NCI-H2171 (cell line): ENCODE measurements at places on chromosomes 6 and 20.

- DNase-seq = no peak
Observed at GRCh38 chr20:25116739-25117458, 35.0 kb upstream of the VSX1 start.

- DNase-seq = peak; percentile 24
Observed at GRCh38 chr20:17479063-17479657, 52.0 kb downstream of the BFSP1 start.

GRCh38 chr20:62224113-62224855 is 4.2 kb upstream of the HRH3 start:
- DNase-seq = no peak

DNA sequence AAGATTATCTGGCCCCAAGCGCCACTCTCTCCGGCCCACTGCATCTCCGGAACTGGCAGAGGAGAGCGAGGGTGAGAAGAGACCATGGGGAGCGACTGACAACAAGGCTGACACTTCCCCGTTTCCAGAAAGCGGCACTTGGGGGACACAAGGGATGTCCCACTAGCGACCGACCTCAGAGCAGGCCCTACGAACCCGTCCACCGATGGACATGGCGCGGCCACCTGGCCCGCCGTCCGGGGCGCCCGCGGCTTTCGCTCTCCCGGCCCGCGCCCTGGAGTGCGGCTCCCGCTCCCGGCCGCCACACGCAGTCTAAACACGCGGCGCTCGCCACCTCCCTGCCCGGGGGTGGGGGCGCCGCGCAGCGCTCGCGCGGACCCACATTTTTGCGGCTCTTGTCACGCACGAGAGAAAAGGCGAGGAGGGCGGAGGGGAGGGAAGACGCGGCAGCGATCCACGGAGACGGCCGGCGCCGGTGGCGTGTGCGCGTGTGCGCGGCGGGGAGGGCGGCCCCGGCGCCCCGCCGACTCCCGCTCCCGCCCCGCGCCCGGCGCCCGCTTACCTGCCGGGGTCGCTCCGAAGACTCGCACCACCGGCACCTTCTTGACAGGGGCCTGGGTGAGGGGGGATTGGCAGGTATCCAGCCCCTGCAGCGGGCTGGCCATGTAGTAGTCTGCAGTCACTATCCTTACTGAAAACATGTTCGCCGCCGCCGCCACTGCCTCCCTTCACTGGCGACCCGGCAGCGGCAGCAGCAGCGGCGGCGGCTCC is 645 bp downstream of the REV3L start:
- peak; percentile 33 for DNase-seq

- no peak for DNase-seq
Observed at GRCh38 chr6:144714021-144714712, 429.0 kb downstream of the UTRN start.

- no peak for DNase-seq
Observed at GRCh38 chr6:135141728-135142127, 39.4 kb upstream of the MYB start.

- DNase-seq = no peak
Observed at GRCh38 chr6:6001443-6001842, 5.3 kb downstream of the NRN1 start.

DNA sequence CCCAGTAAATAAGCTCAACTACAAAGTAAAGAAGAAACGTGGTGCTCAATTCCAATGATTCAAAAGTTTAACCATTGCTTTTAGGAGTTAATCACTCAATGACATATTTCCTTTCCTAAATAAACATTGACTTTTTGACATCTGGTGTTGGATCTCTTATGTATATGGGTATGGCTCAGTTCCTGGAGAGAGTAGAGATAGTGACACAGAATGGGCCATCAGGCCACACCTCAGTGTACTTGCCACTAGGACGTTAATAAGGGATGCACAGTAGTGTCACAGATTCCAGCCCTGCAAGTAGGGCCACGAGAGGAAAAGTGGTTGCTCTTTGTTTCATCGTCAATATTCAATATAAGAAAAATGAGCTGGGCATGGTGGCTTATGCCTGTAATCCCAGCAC is 48.9 kb upstream of the TXNDC5 start:
- no peak for DNase-seq

DNA sequence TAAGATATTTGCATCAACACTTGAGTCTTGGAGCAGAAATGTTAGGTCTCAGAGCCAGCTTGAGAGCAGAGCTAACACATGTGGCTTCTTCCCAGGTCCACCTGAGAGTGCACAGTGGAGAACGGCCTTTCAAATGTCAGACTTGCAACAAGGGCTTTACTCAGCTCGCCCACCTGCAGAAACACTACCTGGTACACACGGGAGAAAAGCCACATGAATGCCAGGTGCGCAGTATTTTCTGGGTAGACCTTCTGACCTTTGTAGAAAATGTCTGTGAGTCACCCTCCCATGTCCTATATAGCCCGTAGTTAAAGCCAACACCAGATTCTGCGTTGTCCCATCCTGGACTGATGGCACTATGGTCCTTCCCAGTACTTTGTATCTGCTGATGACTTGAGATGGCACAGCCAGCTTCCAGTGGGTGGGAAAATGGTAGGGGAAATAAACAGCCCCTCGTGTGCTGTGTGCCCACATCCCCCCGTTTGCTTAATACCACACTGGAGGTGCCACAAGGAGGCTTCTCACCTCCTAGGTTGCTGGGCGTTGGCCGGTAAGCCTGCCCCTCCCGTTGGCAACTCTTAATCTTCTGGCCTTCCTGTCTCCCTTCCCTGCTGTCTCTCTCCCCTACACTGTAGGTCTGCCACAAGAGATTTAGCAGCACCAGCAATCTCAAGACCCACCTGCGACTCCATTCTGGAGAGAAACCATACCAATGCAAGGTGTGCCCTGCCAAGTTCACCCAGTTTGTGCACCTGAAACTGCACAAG is 20.3 kb downstream of the PRDM1 start:
- DNase-seq = no peak

GRCh38 chr6:1387876-1388629 is 1.3 kb upstream of the FOXF2 start:
- no peak for DNase-seq

DNA sequence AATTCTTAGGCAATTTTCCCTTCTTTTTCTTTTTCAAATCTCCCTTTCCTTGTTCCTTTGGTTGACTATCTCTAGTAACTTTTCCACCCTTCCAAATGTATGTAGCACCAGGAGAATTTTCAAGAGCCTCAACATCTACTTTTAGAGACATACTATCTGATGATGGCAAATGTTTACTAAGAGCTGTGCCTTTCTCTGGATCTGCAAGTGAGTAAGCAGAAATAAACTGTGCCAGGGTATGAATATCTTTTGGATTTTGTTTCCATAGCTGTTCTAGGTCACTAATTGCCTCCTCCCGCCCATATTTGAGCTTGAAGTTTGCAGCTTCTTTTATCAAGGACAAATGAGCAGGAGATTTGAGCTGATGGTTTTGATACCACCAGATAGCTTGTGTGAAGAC is 69.5 kb downstream of the GTF2H5 start:
- no peak for DNase-seq

DNA sequence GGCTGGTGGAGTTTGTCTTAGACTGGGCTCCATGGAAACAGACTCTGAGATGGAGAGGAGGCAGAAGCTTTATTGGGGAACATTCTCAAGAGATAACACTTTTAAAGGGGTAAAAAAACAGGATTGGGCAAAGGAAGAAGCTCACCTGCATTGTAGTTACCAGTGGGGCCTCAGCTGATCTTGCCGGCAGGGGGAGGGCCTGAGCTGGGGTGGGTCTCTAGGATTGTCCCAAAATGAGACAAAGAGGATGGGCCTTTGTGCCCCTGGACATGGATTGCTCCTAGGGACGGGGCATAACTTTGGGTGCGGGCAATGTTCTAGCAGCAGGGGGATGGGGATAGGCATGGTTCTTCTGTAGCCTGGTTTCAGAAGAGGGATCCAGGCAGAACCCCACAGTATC is 12.5 kb downstream of the SGK2 start:
- no peak for DNase-seq

DNA sequence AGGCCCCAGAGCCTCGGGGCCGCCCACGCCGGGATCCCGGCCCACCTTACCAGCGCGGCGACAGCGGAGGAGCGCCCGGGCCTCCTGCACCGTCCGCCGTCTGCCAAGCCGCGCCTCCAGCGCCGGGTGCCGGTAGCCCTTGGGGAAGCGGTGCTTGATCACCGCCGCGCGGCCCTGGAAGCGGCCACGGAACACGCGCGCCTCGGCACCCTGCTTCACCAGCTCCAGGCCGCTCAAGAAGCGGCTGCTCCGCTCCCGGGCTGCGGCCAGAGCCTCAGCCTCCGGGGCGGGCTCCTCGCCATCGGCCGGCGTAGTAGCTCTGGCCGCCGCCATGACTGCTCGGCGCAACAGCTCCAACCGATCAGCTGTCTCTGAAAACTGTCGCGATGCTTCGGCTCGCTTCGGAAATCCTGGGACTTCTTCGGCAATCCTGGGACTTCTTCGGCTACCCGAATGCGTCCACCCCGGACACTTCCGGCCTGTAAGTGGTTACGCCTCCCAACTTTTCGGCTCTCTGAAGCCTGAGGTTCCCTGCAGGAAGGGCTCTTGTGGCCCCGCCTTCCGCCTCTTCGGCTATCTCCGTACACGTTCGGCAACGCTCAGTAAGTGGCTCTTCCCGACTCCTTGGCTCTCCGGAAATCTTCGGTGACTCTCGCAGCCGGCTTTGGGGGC is at the start of gene TP53RK:
Gene TP53RK, minus strand, starts transcription at position 363 of the 672 bp plus-strand sequence. Its CDS starts 30 bp downstream, at position 333.
- DNase-seq = peak; percentile 99

DNA sequence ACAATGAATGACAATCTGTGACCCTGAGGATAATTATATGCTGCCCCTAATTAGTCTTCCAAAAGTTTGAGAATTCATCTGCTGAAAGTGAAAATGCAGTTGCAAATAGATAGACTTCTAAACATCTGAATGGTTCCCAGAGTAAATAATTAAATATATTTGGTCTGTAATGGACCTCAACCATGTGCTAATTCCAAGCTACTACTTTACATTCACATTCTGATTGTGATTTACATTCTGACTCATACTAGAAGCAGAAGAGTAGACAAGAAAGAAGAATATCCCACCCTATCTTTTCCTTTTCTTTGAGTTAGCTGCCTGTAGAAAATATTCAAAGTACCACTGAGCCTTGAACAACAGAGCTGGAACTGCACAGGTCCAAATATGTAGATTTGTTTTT is 80.8 kb downstream of the PTPRK start:
- DNase-seq = no peak

DNA sequence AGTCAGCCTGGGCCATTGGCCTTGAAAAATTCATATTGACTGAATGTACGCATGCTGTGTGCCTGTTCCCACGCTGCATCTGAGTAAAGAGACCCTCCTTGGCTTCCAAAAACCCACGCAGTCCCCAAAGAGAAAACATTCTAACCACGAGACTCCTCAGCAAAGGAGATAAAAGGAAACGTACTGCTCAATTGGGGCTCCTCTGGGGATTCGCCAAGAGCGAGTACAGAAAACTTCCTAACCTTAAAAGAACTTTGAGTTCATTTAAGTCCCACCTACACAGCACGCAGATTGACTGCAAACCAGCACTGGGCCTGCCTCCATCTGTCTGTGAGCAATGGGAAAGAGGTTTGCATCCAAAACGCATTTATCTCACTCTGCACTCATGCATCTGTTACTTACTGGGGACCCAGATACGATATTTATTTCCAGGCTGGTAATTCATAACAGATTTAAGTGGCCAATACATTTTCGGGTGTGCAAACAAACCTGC is 505.9 kb upstream of the CHD6 start:
- no peak for DNase-seq
